ENCODE measurements at places on chromosomes 16 and 17. TPM values are rescaled to one million over a fixed set of nuclear protein-coding genes. Genes with fewer than 3 reads are reported as not detected.

The HERPUD1 gene
- total RNA-seq = 109 TPM

The MYH8 gene
- not detected for total RNA-seq

The CDRT15L2 gene
- not detected for total RNA-seq

The ACOX1 gene
- total RNA-seq = 45.1 TPM

The UMOD gene
- not detected for total RNA-seq

Measured in endothelial cell of umbilical vein (primary cell).